Fibroblast of skin of abdomen (primary cell): ENCODE measurements at places on chromosomes 16 and 17.

DNA sequence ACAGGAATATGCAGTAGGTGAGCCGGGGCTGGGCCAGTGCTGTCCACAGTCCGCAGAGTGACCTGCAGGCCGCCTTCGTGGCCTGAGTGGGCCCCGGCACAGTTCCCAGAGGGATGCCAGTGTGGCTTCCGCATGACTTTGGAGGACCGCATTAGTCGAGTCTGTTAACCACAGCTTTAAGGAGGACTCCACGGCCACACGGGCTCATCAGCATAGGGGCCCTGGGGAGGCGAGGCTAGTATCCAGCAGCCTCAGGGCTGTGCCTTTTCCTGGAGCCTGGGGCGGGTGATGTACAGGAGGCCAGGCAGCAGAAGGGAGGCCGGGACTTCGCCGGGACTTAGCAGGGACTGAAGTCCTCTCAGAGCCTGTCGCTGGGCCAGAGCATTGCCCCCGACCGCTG, 13.2 kb downstream of the TSC2 start:
- DNase-seq: no peak

- DNase-seq: no peak
Observed at GRCh38 chr16:47019568-47019967, 46.1 kb upstream of the DNAJA2 start.

- no peak for DNase-seq
Observed at GRCh38 chr16:6714510-6714909, 618.1 kb upstream of the RBFOX1 start.

DNA sequence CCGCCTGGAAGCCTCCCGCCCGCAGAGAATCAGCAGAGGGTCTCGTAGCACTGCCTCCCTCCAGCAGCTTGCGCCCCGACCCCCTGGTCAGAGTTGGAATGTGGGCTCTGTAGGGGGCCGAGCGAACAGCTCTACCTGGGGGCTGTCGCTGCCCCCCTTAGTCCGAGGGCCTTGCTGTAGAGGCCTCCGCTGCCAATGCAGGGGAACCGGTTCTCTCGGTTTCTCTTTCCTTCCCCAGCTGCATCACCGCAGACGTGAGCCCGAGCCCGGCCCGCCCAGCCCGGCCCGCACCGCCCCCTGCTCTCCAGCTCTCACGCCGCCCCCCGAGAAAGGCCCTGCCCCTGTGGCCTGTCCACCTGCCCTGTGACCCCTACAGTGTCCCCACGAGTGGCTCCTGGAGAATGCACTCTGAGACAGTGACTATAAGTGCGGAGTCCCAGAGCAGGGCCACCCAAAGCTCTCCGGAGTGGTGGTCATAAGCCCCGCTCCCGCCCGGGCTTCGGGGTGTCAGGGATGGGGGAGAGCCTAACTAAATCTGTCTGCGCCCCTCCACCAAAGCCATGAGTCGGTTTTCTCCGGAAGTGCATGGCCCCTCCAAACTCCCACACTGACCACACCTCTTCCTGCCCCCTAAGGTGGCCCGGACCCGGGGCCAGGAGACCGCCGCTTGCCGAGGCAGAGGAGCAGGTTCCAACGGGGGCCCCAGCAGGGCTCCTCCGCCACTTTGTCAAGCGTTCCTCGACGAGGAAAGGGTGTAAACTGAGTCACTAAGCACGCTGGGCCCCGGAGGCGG, 1.7 kb downstream of the ARHGAP27 start:
- DNase-seq: no peak

- no peak for DNase-seq
Observed at GRCh38 chr17:78524870-78525510, 52.2 kb downstream of the DNAH17 start.

- peak; percentile 70 for DNase-seq
Observed at GRCh38 chr16:81040842-81041241, 5.2 kb downstream of the ATMIN start.

GRCh38 chr17:9006175-9006767, 15.0 kb upstream of the NTN1 start:
- no peak for DNase-seq

DNA sequence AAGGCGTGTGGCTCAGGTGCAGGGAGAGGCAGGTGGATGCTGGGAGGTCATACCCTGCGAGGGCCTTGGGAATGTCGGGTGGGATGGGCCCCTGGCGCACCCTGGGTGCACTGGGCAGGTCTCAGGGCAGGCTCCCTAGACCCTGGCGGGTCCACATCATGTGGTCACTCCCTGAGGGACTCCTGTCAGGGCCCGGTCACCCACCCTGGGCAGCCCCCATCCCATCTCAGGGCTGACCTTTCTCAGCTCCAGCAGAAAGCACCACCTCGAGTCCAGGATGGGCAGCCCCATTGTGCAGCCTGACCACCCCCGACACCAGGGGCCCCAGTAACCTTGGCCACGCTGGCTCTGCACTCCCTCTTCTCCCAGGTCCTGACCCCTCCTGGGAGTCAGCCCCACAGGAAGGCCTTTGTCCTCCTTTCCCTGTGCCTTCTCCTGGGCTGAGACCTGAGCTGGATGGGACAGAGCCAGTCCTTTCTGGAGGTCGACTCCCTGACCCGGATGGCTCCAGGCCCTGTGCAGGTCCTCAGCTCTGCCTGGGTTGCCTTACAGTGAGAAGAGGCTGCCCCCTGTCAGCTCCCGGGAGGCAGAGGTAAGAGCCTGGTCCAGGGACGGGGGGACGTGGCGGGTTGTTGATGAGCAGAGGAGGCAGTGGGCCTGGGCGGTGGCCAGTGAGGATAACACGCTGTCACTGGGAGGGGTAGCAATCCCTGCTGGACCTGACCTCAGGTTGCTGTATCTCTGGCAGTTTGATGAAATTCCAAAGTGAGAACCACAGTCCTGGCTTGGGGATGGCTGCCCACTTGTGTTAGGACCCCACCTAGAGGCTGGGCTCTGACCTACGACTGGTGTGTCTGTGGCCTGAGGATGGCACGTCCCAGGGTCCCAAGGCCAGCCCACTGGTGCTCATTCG, 77.9 kb downstream of the GOSR1 start:
- DNase-seq: peak; percentile 31

GRCh38 chr16:52545222-52545897, 1.6 kb downstream of the TOX3 start:
- DNase-seq: no peak

- no peak for DNase-seq
Observed at GRCh38 chr17:14068542-14069250, 608 bp upstream of the COX10 start.

GRCh38 chr17:35312790-35313711, 60.4 kb downstream of the SLFN11 start:
- DNase-seq: peak; percentile 65

- DNase-seq: no peak
Observed at GRCh38 chr16:88387941-88388627, 5.3 kb downstream of the ZNF469 start.

DNA sequence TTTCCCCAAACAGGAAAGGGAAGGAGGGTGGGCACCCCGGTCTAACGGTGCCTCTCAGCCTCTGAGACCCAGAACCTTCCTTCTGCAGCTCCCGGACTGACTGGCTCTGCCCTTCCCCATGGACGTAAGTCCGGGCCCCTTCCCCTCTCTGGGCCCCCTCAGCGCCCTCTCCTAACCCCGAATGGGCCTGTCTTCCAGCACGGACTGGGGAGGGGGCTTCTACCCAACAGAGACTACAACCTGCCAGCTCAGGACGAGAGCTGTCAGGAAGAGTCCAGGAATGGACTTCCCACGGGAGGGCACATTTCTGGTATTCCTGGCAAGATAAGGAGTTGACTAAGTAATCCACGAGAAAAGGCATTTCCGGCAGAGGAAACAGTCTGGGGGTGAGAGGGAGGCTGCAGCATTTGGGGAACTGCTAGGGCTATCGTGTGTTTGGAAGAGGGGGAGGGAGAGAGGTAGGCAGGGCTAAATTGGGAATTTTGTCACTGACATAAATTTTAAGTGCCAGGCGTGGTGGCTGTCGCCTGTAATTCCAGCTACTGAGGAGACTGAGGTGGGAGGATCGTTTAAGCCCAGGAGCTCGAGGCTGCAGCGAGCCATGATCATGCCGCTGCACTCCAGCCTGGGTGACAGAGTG, 12.1 kb upstream of the ALDOA start:
- peak; percentile 52 for DNase-seq

DNA sequence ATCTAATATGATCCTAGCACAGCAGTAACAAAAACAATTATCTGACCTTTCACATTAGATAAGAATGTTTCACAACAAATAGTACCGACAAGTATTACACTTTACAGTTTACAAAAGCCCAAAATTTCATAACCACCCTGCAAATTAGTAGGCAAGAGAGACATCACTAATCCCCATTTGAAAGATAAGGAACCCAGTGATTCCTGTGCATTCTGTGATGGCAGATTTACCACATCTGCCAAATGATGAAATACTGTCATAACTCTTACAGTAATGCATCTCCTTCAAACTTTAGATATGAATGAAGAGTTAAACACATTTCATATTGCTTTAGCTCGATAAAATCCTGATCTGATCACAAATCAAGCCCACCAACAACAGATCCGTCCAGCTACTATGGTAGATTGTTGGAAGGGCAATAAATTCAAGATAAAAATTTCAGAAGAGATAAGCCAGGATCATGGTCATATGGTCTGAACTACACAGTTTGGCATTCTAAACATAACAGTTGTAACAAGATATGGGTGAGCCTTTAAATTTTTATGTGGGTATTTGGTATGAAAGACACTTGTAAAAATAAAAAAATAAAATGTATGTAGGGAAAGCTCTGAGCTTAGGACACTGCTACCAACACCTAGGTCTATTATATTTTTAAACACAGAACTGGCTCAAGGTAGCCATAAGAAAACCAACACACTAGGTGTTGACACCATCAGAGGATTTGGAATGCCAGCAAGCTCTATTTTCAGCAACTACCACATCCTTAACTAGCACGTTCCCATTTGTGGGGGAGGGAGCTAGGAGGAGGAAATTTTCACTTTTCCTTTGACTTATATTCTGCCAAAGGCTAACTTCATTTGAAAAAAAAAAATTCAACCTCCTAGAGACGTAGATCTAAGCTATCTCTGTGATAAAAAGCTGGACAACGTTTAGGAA, 9.3 kb downstream of the YWHAE start:
- peak; percentile 20 for DNase-seq

DNA sequence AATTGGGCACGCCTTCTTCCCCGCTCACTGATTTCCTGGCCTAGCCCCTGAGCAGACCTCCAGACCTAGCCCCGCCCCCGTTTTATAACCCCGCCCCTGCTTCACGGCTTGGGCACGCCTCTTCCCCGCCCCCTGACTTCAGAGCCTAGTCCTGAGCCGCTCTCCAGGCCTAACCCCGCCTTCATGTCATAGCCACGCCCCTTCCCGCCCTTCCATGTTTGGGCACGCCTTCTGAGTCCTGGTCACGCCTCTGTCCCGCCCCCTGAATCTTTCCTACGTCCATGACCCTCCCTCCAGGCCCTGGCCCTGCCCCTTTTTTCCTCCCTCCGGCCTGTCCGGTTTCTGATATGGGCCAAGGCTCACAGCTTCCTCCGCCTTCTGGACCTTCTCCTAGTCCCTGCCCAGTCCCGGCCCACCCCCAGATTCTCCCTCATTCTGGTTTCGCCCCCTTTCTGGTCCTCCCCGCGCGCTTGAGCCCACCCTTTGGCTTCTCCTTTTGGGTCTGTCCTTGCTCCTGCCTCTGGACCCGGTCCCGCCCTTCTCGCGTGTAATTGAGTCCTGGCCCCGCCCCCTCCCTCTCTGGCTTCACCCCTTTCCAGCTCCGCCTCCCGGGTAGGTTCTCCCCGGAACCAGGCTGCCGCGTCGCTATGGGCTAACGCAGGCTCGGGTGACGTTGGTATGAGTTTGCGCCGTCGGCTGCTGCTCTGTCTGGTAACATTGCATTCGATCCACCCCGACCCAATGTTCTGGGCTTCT, 15.1 kb upstream of the EEF2K start:
- DNase-seq: peak; percentile 99

DNA sequence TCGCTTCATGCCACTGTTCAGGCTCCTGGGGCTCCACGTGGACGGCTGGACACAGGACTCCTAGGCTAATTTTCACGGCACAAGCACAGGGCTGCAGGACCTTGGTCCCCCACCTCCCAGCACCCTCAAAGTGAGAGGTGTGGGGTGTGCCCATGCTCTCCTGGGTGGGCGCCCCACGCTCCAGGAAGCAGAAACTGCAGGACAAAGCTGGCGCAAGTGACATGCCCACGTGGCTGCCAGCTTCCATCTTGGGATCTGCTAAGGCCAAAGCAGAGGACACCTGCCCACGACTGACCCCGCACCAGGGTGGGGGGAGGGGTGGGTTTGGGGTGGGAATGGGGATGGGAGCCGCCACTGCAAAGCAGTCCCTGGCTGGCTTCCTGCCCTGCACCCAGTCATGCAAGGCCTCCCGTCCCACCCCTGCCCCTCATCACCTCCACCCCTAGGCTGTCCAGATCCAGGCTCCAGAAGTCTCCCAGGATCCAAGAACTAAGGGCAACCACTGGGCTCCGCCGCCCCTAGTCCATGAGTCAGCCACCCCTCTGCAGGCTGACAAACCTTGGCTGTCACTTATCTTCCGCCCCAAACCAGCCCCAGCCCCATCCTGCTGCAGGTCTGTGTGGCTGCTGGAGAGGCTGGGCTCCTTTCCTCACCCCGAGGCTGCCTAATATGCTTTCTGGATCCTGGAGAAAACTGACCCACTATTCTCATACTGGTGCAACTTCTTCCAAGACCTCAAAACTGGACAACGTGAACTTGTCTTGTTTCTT, 11.1 kb downstream of the USP6 start:
- DNase-seq: no peak

DNA sequence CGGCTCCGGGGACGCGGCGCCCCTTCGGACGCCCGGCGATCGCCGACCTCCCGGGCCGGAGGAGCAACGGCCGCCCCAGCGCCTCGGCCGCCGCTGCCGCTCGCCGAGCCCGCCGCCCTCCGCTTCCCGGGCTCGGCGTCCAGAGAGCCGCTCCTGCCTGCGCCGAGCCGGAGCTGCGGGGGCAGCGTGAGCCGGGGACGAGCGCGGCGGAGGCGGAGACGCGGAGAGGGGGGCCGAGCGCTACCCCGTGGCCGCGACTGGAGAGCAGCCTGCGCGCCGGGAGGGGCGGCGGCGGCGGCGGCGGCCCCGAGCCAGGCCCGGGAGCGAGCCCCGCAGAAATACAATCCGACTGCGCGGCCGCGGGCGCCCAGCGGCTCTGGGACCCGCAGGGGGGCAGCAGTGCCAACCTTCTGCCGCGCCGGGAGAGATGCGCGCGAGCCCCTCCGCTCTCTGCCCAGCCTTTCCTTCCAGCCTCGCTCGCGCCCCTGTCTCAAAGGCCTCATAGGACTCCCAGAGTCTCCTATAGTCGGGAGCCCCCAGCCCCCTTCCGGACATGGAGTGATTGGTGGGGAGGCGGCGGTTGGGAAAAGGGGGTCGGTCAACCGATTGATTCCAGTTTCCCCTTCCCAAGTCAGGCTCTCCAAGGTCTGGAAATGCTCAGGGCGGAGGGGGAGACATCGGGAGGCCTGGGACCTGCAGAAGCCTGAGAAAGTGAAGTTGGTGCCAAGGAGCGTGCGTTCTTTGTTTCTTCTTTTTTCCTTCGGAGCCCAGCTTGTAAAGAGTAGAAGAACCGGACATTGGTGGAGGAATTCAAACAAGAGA, 1.0 kb upstream of the SDK2 start:
- peak; percentile 42 for DNase-seq

GRCh38 chr16:2963723-2964474, at the start of gene KREMEN2:
TSS of gene KREMEN2 (plus strand) at chr16:2964275. CDS start at chr16:2964521, 246 bp downstream.
- no peak for DNase-seq

GRCh38 chr17:65771704-65772103, 210.3 kb upstream of the AXIN2 start:
- DNase-seq: no peak
